ENCODE measurements at places on chromosomes 12 and 14.

DNA sequence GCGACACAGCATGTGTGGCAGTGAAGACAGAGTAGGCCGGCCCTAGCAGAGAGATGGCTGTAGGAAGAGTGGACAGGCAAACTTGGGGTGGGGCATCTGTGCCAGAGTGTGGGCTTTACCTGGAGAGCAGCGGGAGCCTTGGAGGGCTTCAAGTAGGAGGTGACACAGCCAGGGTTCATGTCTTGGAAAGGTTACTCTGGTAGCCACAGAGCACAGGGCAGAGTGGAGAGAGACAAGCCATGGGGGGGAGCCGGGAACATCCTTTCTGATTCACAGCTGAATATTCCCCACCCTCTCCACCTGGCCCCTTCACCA is 53.5 kb upstream of the DIO3 start:
- DNase-seq: no peak

DNA sequence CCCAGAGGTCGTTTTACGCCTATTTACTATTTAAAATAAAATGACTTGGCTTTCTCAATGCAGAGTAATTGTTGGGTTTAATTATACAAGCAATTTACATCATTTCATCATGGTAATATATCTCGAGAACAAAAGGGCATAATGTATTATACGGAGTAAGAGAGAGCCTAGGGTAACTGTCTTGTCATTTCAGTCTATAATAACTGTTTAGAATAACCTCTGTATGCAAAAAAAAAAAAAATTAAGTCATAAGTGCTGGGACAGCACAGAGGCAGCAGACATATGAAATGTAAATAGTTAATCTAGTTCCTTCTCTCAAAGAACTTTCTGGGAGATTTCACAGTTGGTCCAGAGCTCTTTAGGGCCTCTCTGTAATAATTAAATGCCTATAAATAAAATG is 284.9 kb downstream of the TMTC2 start:
- no peak for DNase-seq

- DNase-seq: peak; percentile 80
These were observed at the start of gene TMEM117 for GRCh38 chr12:43835656-43836474. Gene TMEM117 (plus strand): TSS chr12:43836081.

DNA sequence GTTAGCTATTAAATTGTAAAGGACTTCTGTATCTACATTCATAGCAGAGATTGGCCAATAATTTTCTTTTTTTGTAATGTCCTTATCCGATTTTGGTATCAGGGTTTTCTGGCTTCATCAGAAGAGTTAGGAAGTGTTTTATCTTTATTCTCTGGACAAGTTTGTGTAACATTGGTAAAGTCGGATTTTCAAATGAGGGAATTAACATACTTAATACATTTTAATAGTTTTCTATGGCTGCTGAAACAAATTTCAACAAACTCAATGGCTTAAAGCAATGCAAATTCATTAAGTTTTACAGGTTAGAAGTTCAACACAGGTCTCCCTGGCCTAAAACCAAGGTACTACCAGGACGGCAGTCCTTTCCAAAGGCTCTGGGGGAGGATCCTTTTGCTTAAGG is 13.2 kb upstream of the SLC8A3 start:
- no peak for DNase-seq

- no peak for DNase-seq
These were observed 8.3 kb upstream of the TBX5 start for GRCh38 chr12:114414031-114414865.

- DNase-seq: no peak
These were observed 76.0 kb upstream of the FZD10 start for GRCh38 chr12:130086248-130086647.

- peak; percentile 68 for DNase-seq
These were observed 59.7 kb downstream of the PLXNC1 start for GRCh38 chr12:94207849-94208621.

GRCh38 chr14:91770185-91770584 is 38.3 kb upstream of the CATSPERB start:
- DNase-seq: no peak

DNA sequence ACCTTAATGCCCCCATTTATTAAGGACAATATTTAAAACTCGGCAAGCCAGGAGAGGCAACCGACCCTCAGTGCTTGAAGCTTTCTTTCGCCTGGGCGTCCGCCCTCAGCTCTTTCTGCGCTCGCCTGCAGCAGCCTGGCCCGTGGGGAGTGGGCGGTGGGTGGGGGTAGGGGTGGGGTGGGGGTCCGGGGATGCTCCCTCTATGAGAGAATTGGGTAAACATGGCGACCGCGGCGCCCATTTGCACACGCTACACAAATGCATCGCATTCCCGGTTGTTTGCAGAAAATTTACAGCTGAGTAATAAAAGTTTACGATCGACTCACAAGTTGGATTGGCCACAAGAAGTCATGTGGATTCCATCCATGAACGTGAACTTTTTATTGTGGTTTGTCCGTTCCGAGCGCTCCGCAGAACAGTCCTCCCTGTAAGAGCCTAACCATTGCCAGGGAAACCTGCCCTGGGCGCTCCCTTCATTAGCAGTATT is 7.7 kb downstream of the HOXC8 start:
- no peak for DNase-seq

- DNase-seq: no peak
These were observed 1036.4 kb upstream of the FOXG1 start for GRCh38 chr14:27730204-27730603.

- no peak for DNase-seq
These were observed 126.6 kb downstream of the LLPH start for GRCh38 chr12:66003951-66004350.

DNA sequence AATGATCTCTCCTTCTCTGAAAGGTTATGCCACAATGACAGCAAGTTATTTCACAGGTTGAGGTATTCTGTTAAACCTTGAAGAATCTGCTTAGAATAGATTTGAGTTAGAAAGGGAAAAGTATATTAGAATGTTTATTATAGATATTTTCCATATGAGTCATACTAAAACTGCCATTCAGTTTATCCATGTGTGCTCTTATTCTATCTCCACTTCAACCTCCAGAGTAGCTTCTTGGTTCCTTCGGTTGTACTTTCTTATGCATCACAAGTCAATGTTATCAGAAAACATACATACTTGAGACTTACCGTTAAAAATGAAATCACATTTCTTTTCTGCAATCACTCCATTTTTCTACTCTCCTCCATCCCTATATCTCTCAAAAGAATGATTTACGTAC is 197.7 kb downstream of the BCAT1 start:
- no peak for DNase-seq

- DNase-seq: no peak
These were observed 903.8 kb downstream of the BCL11B start for GRCh38 chr14:98368221-98368620.

GRCh38 chr14:60653701-60654161 is 4.5 kb upstream of the SIX1 start:
- DNase-seq: no peak

- no peak for DNase-seq
These were observed 777 bp downstream of the ARF3 start for GRCh38 chr12:48956279-48957140.

DNA sequence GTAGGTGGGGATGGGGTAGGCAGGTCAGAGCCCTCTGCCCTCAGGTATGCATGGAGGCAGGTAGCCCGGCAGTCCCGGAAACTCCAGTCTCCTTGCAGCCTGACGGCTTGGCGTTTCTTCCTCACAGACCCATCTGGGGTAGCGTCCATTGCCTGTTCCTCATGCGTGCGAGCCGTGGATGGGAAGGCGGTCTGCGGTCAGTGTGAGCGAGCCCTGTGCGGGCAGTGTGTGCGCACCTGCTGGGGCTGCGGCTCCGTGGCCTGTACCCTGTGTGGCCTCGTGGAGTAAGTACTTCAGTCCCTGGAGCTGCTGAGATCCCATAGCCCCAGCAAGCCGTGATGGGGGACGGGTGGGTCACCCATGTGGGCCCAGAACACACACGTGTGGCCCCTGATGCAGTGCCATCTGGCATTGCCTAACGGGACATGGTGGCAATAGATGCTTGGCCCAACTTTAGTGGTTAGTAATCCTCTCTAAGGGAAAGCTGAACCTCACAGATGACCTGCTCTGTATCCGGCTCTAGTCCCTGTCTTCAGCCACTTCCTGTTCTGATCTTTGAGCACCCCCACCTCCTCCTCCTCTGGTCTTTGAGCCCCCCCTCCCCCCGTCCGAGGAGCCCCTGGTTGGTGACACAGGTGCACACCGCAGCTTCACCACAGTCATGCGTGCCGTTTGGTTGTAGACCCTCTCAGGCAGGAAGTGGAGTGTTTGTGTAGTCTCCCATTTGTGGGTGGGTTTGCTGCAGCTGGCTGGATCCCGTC is 3.7 kb downstream of the SIVA1 start:
- no peak for DNase-seq

DNA sequence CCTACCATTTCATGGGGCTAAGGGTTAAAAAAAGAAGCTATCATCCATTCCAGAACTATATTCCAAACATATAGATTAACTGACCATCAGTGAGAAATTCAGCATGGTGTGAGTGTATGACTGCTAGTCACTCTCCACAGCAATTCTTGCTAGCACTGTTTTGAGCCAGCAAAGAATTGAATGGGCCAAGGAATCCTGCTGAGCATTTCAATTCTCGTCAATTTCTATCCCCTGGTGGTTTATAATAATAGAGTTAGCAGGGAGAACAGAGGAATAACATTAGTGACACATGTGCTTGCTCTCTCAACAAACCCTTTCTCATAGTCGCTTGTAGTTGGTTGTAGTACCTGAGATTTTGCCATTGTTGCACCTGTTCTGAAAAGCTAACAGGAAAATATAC is 7.2 kb downstream of the MBIP start:
- DNase-seq: no peak

DNA sequence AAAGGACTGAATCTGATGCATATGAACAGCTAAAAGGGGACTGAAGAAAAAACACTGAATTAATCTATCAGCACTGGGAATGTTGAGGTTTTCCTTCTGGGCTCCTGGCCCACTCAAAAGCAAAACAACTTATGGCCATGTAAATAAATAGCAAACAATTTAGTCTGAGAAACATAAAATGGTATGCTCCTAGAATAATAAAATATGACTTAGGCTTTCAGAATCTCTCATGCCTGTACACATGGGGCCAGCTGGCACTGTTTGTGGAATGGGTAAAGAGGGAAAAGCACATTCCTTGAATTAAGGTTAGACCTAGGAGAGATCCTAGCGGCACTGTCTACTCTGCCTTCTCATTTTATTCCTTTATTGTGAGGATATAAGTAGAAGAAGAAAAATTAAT is 6.2 kb downstream of the KLHDC2 start:
- DNase-seq: no peak

GRCh38 chr12:65189028-65189718 is 19.8 kb downstream of the LEMD3 start:
- no peak for DNase-seq

DNA sequence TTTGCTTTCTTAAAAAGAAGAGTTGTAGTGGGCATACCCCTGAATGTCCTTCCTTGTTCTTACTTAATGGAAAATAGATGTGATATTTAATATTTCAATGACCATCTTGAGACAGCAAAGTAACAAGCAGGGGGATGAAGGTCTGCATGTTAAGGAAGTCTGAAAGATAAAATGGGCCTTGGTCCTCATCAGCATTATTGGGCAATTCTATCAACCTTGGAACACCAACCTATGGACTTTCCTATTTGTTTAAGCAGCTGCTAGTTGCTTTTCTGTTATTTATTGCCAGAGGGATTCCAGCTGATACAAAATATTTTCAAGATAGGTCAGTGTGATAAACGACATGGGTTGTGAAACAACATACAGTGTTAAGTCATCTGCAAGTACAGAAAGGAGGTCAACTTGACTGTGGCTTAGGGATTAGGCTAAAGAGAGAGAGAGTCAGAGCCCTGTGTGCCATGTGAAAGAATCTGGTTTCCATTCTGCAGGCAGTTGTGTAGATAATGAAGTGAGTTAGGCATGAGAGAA is 16.4 kb upstream of the A2M start:
- no peak for DNase-seq

DNA sequence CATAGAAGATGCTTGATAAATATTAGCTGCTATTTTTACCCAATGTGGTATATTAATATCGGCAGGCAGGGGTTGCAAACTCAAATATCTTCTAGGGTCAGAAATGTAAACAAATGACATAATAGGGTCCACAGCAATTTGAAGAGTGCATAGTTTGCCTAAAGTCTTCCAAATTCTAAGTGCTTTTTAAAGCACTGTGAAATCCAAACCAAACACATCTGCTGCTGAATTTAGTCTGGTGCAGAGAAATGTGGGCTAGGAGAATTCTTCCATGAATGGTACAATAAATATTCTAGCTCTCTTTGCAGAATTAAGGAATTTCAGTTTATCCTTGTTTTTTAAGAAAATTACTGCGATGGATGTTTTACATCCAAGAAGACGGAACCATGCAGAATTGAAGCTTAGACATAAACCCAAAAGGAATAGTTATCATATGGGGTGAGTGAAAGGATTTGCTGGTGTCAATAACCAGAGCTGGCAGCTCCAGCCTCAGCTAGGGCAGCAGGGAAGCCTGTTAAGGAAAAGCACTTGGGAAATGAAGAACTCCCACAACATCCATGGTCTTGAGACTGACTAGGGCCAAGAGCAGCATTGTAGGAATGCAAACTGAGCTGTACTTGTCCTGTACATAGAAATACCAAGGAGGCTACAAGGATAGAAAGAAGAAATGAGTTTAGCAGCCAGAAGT is 65.5 kb downstream of the PTPRR start:
- no peak for DNase-seq

DNA sequence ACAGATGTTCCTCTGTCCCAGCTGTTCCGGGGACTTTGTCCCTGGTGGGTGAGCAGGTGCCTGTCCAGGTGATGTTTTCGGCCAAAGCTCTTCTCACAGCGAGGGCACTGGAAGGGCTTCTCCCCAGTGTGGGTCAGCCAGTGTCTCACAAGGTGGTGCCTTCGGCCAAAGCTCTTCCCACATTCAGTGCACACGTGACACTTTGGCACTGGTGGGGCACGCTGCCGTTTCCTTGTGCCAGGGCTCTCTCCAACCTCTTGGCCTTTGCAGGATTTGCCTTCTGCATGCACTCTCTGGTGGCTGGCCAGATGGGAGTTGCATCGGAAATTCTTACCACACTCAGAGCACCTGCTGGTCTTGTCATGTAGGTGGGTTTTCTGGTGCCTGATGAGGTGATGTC is 7.7 kb downstream of the ZNF641 start:
- DNase-seq: no peak

GRCh38 chr14:104895207-104895785 is 29.4 kb upstream of the PLD4 start:
- DNase-seq: no peak

GRCh38 chr14:23146351-23146910 is 27.4 kb upstream of the CEBPE start:
- DNase-seq: no peak

GRCh38 chr12:28177905-28178304 is 12.4 kb upstream of the CCDC91 start:
- DNase-seq: no peak

Measured in activated CD8-positive, alpha-beta memory T cell treated with anti-CD3 and anti-CD28 coated beads, Interleukin-2, amount 50 U/mL, for 48 hours (primary cell).